ENCODE measurements at places on chromosomes 6 and 20. TPM values are rescaled to one million over a fixed set of nuclear protein-coding genes. Genes with fewer than 3 reads are reported as not detected.

The SPATA25 gene
- total RNA-seq: 4.7 TPM

The TNFAIP3 gene
- 0.72 TPM for total RNA-seq

GRCh38 chr6:36243562-36244212 is 26.2 kb upstream of the PNPLA1 start:
- H3K27me3 ChIP-seq: no peaks in the 10 kb centered on the region
- H3K4me1 ChIP-seq: peaks cover 43% of the 10 kb centered on the region
- H3K4me3 ChIP-seq: no peak overlapping the region
- H3K36me3 ChIP-seq: no peaks in the 10 kb centered on the region
- DNase-seq: no peak
- no peak overlapping the region for H3K27ac ChIP-seq

The CAPN11 gene
- not detected for total RNA-seq

Data from Karpas-422 (cell line).